ENCODE measurements at places on chromosomes 3 and 15.
A peak's percentile ranks its signal among the peaks of the same experiment; 100 is the strongest.

- DNase-seq = no peak
Measured at GRCh38 chr3:134619301-134619615, 31.6 kb downstream of the KY start.

GRCh38 chr3:37833302-37834186 is 28.1 kb upstream of the CTDSPL start:
- DNase-seq = no peak

- no peak for DNase-seq
Measured at GRCh38 chr3:134354612-134355251, 19.5 kb downstream of the AMOTL2 start.

DNA sequence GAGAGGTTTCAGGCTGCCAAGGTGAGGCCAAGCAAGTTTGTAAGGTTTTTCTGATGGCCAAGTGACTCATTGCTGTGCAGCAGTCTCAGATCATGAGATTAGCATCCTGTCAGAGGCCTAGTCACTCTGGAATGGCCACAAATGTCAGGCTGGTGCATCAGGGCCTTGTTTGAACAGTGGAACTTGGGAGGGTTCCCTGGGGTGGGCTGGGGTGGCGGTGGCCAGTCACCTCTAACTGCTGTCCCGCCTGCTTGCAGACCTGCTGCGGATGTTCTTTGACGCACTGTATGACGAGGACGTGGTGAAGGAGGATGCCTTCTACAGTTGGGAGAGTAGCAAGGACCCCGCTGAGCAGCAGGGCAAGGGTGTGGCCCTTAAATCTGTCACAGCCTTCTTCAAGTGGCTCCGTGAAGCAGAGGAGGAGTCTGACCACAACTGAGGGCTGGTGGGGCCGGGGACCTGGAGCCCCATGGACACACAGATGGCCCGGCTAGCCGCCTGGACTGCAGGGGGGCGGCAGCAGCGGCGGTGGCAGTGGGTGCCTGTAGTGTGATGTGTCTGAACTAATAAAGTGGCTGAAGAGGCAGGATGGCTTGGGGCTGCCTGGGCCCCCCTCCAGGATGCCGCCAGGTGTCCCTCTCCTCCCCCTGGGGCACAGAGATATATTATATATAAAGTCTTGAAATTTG is 2.8 kb upstream of the FAM131A start:
- peak; percentile 39 for DNase-seq

DNA sequence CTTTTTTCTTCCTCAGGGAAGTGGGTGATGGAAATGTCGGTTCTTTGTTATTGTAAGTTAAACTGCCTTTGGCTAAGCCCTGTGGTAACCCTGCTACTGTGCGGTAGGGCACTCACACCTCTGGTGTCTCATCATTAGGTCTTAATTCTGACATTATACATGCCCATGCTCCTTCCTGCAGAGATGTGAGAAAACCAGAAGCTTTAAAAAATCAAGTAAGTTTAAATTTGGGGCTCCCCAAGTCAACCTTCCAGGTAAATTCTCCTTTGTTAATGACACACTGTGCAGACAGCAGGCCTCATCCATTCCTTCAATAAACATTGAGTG is 155.8 kb downstream of the FAM43A start:
- DNase-seq = no peak

GRCh38 chr15:81023483-81024264 is 23.0 kb downstream of the TLNRD1 start:
- DNase-seq = no peak

- DNase-seq = no peak
Measured at GRCh38 chr3:140351466-140351865, 326.4 kb upstream of the TRIM42 start.

DNA sequence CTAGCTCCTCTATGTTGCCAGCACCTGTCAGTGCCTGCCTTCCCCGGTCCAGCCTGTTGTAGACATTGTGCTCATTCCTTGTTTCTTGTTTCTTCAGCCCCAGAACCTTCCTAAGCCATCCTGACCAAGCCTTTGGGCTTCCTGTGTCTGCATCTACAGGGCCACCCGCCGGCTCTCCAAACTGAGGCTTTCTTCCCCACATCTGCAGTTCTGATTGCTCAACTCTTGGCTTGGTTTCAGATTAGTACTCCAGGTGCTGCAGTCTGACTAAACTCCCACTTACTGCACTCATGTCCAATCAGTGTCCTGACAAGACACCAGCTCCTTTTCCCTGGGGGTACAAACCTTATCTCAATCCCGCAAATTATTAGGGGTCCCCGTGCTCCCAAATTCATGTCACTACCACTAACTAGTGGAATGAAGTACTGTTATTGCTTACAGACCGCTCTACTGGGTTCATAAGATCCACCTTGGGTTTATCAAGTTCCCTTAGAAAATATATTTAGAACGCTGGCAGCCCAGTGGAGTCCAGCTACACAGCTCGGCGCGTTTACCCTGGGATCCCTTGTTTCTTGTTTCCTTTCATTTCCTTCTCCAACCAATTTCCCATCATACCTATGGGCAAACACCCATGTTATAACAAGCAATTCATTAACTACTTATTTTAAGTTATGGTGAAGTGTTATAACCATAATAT is 114.2 kb upstream of the TJP1 start:
- no peak for DNase-seq

DNA sequence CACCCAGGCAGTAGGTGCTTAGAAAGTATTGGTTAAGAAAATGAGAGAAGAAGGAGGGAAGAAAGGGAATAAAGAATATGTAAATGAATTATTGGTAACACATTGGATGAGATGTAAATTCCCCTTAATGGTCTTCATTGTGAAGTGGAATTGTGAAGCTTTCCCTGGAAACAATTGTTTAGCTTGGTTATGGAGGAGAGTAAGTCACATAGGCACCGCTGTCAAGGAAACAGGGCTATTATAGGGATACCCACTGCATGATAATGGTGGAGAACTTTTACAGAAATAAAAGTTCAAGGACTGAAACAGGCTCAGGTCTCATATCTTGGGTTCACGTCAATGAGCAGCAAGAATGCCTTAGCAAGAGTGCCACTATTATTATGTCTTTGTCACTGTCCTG is 9.5 kb downstream of the SYNPR start:
- DNase-seq = no peak

DNA sequence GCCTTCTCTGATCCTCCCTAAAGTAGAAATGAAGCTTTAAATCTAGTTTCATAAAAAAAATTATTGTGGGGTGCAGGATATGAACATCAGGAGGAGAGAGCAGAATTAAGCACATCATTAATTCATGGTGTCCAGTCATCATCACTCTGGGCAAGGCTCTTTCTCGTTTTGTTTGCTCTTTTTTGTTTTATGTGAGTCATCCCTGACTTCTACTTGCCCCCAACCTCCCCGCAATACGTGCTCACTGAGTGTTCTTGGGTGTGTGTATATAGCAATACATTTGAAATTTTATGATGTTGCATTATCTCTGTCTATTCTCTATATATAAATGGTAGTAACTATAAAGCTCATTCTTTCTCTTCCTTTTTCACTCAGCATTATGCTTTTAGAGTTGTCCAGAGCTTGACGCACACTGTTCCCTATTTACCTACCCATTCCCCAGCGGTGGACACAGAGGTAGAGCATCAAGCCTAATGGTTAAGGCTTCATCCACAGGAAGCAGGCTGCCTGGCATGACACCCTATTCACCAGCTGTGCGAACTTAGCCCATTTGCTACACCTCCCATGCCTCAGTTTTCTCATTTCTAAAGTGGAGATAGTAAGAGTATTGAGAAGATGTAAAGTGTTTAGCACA is 72.3 kb downstream of the CD200R1L start:
- DNase-seq = no peak

GRCh38 chr15:54256190-54256589 is 277.9 kb downstream of the UNC13C start:
- no peak for DNase-seq

GRCh38 chr3:71288269-71288930 is 295.1 kb downstream of the FOXP1 start:
- no peak for DNase-seq

- no peak for DNase-seq
Measured at GRCh38 chr15:26391567-26392194, 381.2 kb downstream of the GABRB3 start.
